ENCODE measurements at places on chromosomes 1 and 21. TPM values are rescaled to one million over a fixed set of nuclear protein-coding genes. Genes with fewer than 3 reads are reported as not detected.
A peak's percentile ranks its signal among the peaks of the same experiment; 100 is the strongest.

ALG14 gene
- 1.3 TPM for total RNA-seq

- DNase-seq = no peak
These were observed 49.0 kb upstream of the ASB17 start for GRCh38 chr1:75980972-75981897.

DNA sequence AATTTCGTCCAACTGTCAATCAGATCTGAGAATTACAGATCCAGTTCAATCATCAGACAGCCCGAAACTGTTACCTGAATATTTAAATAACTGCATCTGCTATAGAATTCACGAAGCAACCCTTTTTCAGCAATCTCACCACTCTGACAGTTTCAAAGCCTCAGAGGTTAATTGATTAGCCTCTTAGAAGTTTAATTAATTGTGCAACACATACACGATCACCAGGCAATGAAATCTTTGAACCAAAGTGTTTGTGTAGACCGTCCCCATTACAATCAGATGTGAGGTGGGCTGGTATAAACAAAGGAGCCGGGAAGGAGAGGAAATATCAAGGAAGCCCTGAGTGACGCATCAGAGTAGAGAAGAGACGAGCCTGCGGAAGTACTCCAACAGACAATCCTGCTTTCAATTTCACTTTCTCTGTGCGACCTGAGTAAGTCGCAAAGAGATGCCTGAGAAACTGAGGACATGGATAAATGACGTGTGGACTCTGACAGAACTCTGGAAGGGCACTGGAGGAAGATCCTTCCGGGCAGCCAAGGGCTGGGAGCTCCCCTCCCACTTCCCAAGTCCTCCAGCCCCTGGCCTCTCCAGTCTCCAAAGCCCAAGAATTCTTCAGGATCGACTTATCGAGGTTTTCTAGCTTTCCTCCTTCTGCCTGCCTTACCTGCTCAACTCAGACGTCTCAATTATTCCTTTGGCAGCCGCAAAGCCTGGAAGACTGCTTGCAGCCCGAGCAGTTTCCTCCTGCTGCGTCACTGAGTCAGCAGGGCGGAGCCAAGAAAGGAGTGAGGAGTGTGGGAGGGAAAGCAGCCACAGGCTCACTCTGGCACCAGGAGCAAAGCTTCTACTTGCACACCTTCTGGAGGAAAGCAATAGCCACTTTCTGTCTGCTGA is at the start of gene RNASEL:
Gene RNASEL, minus strand, starts transcription at position 757 of the 897 bp plus-strand sequence. CDS start 2,450 bp downstream, outside the sequence.
- DNase-seq = peak; percentile 78

GRCh38 chr1:27572679-27573426 is 31.1 kb downstream of the AHDC1 start:
- DNase-seq = peak; percentile 50

- DNase-seq = no peak
These were observed 32.4 kb upstream of the SERTAD4 start for GRCh38 chr1:210200124-210200736.

DNA sequence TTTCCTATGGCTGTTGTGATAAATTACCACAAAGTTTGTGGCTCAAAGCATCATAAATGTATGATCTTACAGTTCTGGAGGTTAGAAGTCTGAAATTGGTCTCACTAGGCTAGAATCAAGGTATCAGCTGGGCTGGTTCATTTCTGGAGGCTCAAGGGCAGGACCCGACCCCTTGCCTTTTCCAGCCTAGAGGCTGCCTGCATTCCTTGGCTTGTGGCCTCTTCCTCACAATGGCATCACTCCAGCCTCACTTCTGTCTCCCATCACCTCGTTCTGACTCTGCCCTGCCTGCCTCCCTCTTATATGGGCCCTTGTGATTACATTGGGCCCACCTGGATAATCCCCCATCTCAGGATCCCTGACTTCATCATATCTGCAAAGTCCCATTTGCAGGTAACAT is 8.0 kb downstream of the COQ8A start:
- no peak for DNase-seq

DNA sequence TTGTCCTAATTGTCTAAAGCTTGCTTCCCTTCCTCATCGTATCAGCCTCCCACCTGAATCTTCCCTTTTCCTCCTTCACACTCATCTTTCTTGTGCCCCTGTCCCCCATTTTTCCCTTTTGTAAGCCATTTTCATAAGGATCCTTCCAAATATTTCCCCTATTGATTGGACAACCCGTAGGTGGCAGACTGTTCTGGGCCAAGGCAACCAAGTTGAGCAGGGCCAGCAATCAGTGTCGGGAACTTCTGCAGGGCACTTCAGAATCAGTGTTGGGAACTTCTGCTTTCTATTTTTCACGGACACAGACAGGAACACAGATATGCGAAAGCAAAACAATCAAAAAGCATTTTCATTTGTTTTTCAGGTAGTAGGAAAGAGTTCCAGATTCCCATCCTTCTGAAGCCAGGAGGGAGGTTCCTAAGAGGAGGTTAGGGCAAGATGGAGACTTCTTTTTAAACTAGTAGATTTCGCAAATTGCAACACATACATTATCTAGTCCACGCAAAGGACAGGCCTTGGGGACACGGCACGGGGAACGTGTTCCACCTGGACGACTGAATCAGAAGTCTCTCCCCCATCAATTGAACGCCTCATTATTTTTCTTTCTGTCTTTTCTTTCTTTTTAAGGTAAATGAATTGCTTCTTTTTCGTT is 691 bp upstream of the MPZL1 start:
- peak; percentile 49 for DNase-seq

DNA sequence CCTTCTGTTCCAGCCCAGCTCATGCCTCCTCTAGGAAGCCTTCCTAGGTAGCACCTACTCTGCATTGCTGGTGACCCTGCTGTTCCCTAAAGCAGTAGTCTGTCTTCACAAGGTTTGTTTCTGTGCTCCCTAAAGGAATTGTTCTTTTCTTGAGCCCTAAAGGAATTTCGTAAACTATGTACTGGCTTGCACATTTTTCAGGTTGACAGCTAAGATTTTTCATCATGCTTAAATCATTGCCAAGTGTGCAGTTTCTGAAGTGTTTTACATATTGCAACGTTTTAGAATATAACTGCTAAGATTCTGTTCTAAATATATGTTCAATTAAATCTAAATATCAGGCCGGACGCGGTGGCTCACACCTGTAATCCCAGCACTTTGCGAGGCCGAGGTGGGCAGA is 13.1 kb downstream of the S100A16 start:
- no peak for DNase-seq

GRCh38 chr1:189899686-189900425 is 577.8 kb downstream of the BRINP3 start:
- no peak for DNase-seq

GCSAML gene
- not detected for total RNA-seq
